ENCODE measurements at places on chromosomes 2 and 18.

DNA sequence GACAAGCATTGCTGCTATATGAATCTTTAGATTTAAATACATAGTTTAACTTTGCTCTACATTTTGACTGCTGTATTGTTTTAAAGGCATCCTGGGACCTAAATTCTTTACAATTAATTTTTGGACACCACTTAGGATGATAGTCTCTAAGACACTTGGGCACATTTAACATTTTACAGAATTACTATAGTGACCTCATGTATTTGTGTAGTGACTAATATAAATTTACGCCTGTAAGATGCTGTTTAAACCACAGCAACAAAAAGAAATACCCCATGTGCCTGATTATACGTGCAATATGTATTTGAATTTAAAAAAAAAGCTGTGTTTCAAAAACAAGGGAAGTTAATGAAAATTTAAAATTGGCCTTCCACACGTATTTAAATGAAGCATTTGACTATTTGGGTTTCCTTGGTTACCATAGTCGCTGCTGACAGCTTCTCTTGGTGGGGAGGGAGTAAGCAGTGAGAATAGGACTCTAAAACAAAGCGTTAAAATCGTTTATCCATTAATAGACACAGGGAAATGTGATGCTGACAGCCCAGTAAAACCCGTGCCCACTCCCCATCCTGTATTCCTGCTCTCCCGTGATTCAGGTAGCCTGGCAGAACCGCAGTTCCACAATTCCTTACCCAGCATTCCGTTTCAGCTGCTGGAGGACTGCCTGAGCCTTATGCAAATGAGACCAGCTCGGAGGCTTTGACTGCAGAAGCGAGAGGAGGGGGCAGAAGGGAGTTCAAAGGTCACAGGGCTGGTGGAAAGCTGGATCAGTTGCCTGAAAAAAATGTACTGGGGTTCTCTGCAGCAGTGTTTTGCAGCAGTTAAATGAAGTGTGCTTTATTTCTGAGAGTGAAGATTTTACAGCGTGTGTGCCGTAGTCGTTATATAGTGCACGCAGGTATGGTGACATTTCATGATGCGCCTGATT, 104.3 kb downstream of the CSRNP3 start:
- no peak for DNase-seq

DNA sequence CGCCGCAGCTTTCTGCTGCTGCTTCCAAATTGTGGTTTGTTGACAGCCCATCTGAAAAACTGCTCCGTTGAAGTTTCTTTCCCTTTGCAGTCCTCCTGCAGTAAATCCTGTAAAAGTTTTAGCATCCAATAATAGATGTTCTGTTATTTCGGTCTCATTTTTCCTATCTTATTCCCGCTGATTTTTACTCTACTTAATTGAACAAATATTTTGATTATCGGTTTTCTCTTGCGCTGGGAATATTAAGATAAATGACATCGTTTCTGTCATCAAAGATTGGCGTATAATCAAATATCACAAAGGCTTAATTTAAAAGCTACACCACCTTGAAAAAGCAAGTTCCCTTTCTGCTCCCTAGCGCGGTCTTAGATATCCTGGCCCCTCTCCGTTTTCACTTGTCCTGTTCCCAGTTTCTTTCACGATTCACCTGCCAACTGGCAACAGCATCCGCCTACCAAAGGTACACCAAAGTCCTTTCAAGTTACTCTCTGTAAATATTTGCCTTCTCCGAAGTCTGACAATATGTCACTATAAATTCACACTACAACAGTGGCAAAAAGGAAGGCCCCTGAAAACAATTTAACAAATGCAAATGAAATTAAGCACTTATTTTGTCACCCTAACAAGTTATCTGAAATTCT, 1.0 kb upstream of the STRN start:
- DNase-seq: no peak

DNA sequence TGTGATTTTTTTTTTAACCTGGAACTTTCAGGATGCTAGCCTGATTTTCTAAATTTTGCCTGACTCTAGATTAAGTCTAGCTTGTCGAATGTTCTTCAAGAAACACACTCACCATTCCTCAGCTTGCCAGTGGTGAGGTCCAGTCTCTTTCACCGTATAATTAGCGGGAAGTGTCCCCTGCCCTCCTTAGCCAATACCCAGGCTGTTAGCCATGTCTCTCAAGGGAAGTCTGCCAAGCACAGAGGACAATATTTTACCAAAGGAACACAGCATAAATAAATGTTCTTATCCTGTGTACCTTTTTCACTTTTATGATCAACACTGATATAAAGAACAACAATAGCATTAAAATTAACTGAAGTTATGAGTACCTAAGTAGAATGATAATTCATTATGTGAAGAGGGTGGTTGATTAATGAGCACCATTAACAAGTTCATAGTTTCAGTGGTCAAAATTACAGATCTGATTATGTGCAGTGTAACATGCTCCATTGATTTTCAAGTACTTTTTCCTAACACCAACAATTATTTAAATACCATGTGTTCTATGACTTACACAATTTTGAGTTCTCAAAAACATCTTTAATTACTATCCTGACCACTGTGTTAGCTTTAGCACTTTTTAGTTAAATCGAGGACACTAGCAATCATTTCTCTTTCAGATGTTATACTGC, 445.8 kb upstream of the RAB12 start:
- no peak for DNase-seq

- DNase-seq: peak; percentile 79
These were observed 31.3 kb downstream of the DGKD start for GRCh38 chr2:233385489-233386044.

DNA sequence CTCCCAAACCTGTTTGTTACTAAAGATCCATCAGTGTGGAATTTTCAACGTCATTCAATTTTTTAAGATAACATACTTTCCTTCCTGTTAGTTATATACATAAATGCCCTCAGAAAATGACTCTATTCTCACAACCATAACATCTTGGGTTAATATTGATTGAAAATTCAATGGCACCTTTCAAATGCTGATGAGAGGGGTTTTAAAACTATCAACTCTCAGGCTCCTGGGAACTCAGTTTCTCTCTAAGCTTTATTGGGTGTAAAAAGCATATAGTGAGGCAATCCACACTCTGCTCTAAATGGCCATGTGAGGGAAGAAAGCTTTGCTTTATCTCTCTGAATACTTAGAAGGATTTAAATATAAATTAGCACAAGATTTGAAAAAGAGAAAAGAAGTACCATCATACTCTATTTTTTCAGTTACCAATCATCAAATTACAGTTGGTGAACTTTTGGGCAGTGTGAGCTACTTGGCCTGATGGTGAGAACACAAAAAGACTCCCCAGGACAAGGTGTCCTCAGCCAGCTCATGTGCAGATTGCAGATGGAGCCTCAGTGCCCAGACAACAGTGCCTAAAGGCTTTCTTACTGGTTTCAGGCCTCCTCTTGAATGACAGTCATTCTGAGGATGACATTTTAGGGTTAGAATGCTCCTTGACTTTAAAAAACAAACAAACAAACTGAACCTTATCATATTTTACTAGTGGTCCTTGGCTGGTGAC, 24.6 kb upstream of the CERS6 start:
- DNase-seq: no peak

DNA sequence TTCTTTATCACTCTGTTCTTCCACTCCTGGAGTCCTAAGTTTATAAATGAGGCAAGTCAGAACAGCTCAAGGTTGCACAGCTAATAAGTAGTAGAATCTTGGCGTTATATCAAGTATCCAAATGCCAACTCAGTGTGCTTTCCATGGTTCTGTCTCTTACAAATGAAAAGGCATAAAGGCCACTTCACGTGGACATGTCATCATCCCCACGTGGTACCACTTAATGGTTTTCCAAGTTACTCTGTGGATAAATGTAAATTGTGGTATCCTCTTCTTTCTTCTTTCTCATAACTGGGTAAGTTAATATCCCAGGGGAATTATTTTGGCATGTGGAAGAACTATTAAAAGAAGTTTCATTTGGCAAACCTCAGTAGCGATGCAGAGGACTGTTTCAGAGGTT, 131.5 kb upstream of the L3MBTL4 start:
- DNase-seq: no peak

- no peak for DNase-seq
These were observed 202.1 kb upstream of the REV1 start for GRCh38 chr2:99691926-99692325.

DNA sequence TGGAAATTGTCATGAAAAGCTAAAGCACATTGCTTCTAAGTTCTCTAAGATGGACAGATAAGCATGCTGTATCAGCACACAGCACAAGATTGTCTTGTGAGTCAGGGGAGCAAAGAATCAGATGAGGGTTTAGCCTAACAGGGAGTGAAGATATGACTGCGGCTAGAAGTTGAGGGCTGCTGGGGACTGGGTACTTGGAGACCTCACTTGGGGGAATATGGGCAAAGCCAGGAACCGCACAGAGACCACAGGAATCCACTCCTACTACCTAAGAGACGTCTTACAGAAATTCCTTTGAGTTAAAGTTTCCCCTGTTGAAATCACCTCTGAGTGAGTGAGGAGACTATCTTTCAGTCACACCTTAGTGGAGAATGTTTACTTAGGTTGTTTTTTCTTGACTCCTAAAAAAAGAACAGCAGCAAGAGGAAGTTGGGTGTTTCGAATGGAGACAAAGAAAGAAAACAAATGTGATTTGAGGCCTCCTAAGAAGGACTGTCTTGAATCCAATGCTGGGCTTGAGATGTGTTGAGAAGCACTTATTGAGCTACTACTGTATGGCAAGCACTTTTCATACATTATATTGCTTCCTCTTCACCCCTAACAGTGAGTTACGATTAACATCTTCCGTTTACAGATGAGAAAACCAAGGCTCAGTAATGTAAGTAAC, 100.7 kb downstream of the ANKRD44 start:
- peak; percentile 70 for DNase-seq

DNA sequence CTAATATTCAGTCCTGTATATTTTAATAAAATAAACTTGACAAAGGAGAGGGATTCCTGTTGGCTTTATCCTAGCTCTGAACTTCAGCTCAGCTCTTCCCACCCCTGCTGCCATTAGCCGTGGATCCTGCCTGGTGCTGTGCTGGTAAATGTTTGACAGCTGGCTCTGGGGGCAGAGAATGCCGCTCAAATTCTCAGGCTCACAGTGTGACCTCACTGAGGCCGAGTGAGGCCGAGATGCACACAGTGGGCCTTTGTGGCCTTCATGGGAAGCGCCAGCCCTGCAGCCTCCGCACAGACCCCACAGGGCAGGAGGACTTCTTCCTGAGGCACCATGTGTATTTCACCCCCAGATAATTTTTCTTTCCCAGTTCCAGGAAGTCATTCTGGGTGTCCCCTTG, 16.5 kb upstream of the FAHD2A start:
- no peak for DNase-seq

GRCh38 chr2:173658946-173659371, 304.3 kb downstream of the CDCA7 start:
- no peak for DNase-seq

DNA sequence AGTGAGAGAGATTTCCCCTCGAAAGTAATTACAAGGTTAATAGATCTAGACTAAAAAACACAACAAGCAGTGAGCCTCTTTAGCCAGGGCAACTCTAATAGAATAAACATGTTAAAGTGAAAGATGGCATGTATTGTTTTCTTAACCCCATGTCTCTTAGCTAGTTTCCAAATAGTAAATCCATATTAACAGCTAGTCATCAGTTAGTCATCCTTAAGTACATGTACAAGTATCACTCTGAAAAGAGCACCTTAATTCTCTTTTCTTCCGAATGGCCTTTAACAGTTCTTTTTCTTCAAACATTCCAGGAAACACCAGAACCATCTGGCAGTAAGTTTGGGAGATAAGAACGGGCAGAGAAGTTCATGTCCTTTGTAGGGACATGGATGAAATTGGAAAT, 1480.0 kb downstream of the LRP1B start:
- DNase-seq: no peak

GRCh38 chr2:134689315-134689714, 29.5 kb downstream of the TMEM163 start:
- no peak for DNase-seq

- no peak for DNase-seq
These were observed 1642.6 kb upstream of the NXPH2 start for GRCh38 chr2:140422759-140423158.

- no peak for DNase-seq
These were observed 12.4 kb upstream of the IFIH1 start for GRCh38 chr2:162330881-162331280.

GRCh38 chr2:170336916-170337315, 159.0 kb downstream of the MYO3B start:
- no peak for DNase-seq

DNA sequence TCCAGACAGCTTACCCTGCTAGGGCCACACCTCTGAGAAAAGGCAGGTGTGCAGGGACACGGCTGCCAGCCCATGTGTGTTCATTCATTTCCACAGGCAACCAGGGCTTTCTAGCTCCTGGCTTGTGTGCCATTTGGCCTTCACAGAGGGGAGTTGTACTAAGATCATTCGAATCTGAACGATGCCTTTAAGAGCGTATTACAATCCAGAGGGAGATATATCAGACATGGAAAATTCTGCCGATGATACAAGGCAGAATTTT, 64.2 kb upstream of the OTOF start:
- no peak for DNase-seq

GRCh38 chr2:134818321-134818720, 20.1 kb upstream of the ACMSD start:
- no peak for DNase-seq

DNA sequence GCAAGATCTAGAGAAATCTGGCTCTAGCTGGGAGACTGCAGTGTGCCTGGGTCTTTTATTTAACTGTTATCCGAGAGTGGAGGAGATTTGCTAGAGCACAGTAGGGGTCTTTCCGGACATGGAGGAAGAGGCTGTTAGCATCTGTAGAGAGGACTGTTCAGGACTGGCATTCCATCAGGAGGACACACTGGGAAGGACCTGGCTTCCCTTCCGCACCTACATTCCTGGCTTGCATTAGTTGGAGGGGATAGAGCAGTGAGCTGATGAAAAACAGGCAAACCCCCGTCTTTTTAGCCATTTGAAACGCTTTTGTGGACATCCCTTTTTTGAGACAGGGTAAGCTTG, 874 bp upstream of the PIEZO2 start:
- no peak for DNase-seq

GRCh38 chr2:64943387-64944150, 45.6 kb upstream of the SLC1A4 start:
- no peak for DNase-seq

GRCh38 chr18:24118750-24119577, 19.9 kb upstream of the CABYR start:
- DNase-seq: peak; percentile 84

DNA sequence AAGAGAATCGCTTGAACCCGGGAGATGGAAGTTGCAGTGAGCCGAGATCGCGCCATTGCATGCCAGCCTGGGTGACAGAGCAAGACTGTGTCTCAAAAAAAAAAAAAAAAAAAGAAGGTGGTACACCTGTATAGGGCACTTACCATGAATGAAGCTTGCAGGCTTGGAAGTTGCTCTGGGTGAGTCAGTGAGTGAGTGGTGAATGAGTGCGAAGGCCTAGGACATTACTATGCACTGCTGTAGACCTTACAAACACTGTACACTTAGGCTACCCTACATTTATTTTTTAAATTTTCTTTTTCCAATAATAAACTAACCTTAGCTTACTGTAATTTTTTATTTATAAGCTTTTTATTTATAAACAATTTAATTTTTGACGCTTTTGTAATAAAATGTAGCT, 78.4 kb upstream of the ATG16L1 start:
- DNase-seq: no peak

All from activated CD8-positive, alpha-beta memory T cell treated with anti-CD3 and anti-CD28 coated beads, Interleukin-2, amount 10 ng/mL, durations not matched to agents 7 days and 5 days (primary cell).